ENCODE measurements at places on chromosomes 16 and 17. TPM values are rescaled to one million over a fixed set of nuclear protein-coding genes. Genes with fewer than 3 reads are reported as not detected.

TLCD2 gene
- polyA plus RNA-seq, result not detected

MATCAP1 gene
- polyA plus RNA-seq, result 0.40 TPM

GSE1 gene
- 5.8 TPM for polyA plus RNA-seq

STH gene
- not detected for polyA plus RNA-seq

EPN3 gene
- polyA plus RNA-seq, result not detected

KRT15 gene
- not detected for polyA plus RNA-seq

CRYBA1 gene
- polyA plus RNA-seq, result not detected

- peaks cover 5% of the 10 kb centered on the region for H3K36me3 ChIP-seq
- no peaks in the 10 kb centered on the region for H3K27me3 ChIP-seq
- DNase-seq, result no peak
- H3K27ac ChIP-seq, result no peak overlapping the region
Observed at GRCh38 chr17:73437826-73438225, 126.0 kb upstream of the CDC42EP4 start.

DNA sequence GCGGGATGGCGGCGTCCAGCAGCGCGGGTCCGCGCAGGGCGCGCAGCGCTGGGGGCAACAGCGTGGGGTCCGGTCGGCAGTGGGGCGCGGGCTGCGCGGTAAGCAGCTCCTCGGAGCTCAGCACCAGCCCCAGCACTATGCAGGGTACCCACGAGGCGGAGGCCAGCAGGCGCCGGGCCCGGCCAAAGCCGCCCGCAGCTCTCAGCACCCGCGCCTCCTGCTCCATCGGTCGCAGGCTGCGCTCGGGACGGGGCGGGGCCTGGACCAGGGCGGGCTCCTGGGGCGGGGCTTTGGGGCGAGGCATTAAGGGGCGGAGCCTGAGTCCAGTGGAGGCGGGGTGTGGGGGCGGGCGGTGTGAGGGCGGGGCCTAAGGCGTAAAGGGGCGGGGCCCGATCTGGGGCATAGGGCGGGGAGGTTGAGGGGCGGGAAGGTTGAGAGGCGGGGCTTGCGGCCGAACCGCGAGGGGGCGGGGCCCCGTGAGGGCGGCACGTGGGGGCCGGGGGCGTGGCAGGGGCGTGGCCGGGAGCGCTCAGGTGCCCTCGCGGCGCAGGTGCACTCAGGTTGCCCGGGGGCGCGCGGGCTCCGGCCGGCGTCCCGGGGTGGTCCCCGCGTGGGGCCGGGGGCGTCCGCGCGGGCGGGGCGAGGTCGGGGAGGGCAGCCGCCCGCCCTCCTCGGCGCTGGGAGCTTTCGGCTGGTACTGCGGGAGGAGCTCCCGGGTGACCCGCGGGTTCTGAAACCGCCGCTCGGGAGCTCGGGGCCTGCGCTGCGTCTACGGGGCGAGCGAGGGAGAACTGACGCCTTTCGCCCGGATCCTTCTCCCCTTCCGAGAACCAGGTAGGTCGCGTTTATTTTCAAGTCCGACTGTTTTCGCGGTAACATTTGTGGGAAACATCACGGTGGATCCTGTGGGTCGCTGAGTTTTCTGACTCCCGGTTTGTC lies 1.4 kb upstream of the SLC22A31 start:
- H3K36me3 ChIP-seq, result peaks cover 8% of the 10 kb centered on the region
- peaks cover 35% of the 10 kb centered on the region for H3K27me3 ChIP-seq

DNA sequence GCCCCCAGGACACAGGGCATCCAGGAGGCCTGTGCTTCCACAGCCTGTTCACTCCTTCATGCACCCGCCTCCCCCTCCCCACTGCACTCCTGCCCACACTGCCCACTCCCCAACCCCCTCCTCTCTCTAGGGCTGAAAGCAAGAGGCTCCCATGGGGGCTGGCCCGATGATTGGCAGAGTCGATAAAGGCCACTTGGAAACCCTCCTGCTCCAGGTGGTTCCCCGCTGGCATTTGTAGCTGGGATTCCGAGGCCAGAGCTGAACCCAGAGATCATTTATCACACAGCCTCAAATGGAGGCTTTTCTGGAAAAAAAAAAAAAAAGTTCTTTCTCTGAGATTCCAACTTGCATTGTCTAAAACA lies 74.1 kb downstream of the SREBF1 start:
- DNase-seq, result no peak
- no peak overlapping the region for H3K4me3 ChIP-seq
- peaks cover 68% of the 10 kb centered on the region for H3K4me1 ChIP-seq
- H3K27ac ChIP-seq, result no peak overlapping the region
- H3K27me3 ChIP-seq, result no peaks in the 10 kb centered on the region
- H3K36me3 ChIP-seq, result no peaks in the 10 kb centered on the region

GRCh38 chr16:23509441-23509754 lies 896 bp downstream of the GGA2 start:
- no peak for DNase-seq
- H3K4me3 ChIP-seq, result peak overlapping the region; percentile 93
- peaks cover 57% of the 10 kb centered on the region for H3K4me1 ChIP-seq
- peak overlapping the region; percentile 98 for H3K27ac ChIP-seq

GRCh38 chr16:24634919-24635318 lies 94.5 kb upstream of the TNRC6A start:
- H3K4me3 ChIP-seq, result no peak overlapping the region
- DNase-seq, result no peak
- no peaks in the 10 kb centered on the region for H3K4me1 ChIP-seq
- no peak overlapping the region for H3K27ac ChIP-seq
- no peaks in the 10 kb centered on the region for H3K36me3 ChIP-seq

GRCh38 chr16:12170103-12171040 lies 193.8 kb downstream of the SNX29 start:
- H3K36me3 ChIP-seq, result peaks cover 22% of the 10 kb centered on the region
- no peak for DNase-seq
- no peaks in the 10 kb centered on the region for H3K27me3 ChIP-seq
- no peak overlapping the region for H3K4me3 ChIP-seq
- H3K27ac ChIP-seq, result peak overlapping the region; percentile 78

DNA sequence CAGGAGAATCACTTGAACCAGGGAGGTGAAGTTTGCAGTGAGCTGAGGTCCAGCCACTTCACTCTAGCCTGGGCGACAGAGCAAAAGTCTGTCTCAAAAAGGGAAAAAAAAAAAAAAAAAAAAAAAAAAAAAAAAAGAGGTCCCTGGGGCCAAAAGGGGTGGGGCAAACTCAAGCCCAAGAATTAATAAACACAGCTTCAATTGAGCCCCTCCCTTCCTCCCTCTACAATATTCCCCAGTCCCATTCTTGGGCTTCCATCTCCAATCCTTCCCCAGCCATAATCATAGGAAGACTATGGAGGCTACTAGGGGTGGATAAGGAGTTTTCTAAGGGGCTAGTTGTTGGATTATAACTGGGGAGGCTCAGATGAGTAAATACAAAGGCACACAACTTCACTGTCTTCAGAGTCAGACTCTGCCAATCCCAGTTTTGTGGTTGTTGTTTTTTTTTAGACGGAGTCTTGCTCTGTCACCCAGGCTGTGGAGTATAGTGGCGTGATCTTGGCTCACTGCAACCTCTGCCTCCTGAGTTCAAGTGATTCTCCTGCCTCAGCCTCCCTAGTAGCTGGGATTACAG lies 9.5 kb downstream of the CAVIN1 start:
- no peak overlapping the region for H3K4me3 ChIP-seq
- DNase-seq, result no peak
- H3K36me3 ChIP-seq, result no peaks in the 10 kb centered on the region
- no peak overlapping the region for H3K27ac ChIP-seq
- H3K27me3 ChIP-seq, result no peaks in the 10 kb centered on the region
- H3K4me1 ChIP-seq, result peaks cover 22% of the 10 kb centered on the region

DNA sequence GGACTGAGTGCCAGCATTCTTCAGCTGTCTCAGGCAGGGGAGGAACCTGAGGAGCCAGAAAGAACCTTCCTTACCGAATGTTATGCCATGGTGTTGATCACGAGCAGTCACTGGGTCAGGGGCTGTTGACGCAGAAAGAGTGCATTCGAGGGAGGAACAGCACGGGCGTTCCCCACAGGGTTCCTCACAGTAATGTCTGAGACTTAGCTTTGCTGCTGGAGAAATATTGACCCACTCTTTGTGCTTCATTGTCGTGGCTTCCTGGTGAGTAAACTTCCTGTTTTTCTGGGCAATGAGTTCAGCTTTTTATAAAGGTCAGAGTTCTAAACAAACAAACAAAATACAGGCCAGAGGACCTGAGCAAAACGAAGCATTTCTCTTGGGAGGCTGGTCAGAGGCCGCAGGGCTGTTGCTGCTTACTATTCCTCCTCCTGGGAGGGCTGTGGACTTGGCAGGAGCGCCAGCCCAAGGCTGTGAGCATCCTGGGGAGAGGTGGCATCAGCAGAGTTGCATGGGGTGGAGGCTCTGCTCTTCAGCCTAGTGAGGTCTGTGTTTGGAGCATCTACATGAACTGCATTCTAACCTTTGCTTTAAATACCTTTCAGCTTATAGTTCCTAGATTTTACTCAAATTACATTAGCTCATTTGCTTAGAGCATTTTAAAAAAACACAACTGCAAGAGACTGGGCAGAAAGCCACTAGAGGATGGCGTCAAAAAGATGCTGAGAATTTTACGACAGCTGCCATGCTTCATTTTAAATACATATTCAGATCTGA lies 143.1 kb upstream of the CACNG5 start:
- peaks cover 1% of the 10 kb centered on the region for H3K36me3 ChIP-seq
- H3K27ac ChIP-seq, result no peak overlapping the region
- no peaks in the 10 kb centered on the region for H3K4me1 ChIP-seq
- peaks cover 10% of the 10 kb centered on the region for H3K27me3 ChIP-seq
- no peak overlapping the region for H3K4me3 ChIP-seq

- peaks cover 13% of the 10 kb centered on the region for H3K36me3 ChIP-seq
- no peak for DNase-seq
- no peaks in the 10 kb centered on the region for H3K27me3 ChIP-seq
- H3K27ac ChIP-seq, result no peak overlapping the region
Observed at GRCh38 chr16:53465606-53466280, 31.5 kb downstream of the RBL2 start.

- H3K4me1 ChIP-seq, result no peaks in the 10 kb centered on the region
- peaks cover 6% of the 10 kb centered on the region for H3K27me3 ChIP-seq
- H3K36me3 ChIP-seq, result no peaks in the 10 kb centered on the region
- DNase-seq, result no peak
- H3K27ac ChIP-seq, result no peak overlapping the region
Observed at GRCh38 chr17:72382971-72383722, 262.3 kb downstream of the SOX9 start.

- no peaks in the 10 kb centered on the region for H3K36me3 ChIP-seq
- H3K4me3 ChIP-seq, result no peak overlapping the region
- no peak for DNase-seq
- H3K4me1 ChIP-seq, result peaks cover 5% of the 10 kb centered on the region
- no peak overlapping the region for H3K27ac ChIP-seq
- H3K27me3 ChIP-seq, result no peaks in the 10 kb centered on the region
Observed at GRCh38 chr17:58614859-58615459, 76.9 kb downstream of the TEX14 start.

- no peak overlapping the region for H3K27ac ChIP-seq
- DNase-seq, result no peak
- H3K36me3 ChIP-seq, result no peaks in the 10 kb centered on the region
- no peaks in the 10 kb centered on the region for H3K4me1 ChIP-seq
- peaks cover 12% of the 10 kb centered on the region for H3K27me3 ChIP-seq
- no peak overlapping the region for H3K4me3 ChIP-seq
Observed at GRCh38 chr16:29011112-29011511, 26.3 kb downstream of the LAT start.

- no peaks in the 10 kb centered on the region for H3K36me3 ChIP-seq
- H3K27ac ChIP-seq, result no peak overlapping the region
- no peaks in the 10 kb centered on the region for H3K27me3 ChIP-seq
- no peak overlapping the region for H3K4me3 ChIP-seq
- H3K4me1 ChIP-seq, result no peaks in the 10 kb centered on the region
Observed at GRCh38 chr17:82012261-82012639, 10.4 kb downstream of the CENPX start.

- peak; percentile 80 for DNase-seq
- H3K4me3 ChIP-seq, result peak overlapping the region; percentile 60
- no peaks in the 10 kb centered on the region for H3K36me3 ChIP-seq
- H3K27me3 ChIP-seq, result no peaks in the 10 kb centered on the region
- H3K27ac ChIP-seq, result peak overlapping the region; percentile 98
- peaks cover 27% of the 10 kb centered on the region for H3K4me1 ChIP-seq
Observed at GRCh38 chr17:10156948-10157607, 41.3 kb downstream of the GAS7 start.

DNA sequence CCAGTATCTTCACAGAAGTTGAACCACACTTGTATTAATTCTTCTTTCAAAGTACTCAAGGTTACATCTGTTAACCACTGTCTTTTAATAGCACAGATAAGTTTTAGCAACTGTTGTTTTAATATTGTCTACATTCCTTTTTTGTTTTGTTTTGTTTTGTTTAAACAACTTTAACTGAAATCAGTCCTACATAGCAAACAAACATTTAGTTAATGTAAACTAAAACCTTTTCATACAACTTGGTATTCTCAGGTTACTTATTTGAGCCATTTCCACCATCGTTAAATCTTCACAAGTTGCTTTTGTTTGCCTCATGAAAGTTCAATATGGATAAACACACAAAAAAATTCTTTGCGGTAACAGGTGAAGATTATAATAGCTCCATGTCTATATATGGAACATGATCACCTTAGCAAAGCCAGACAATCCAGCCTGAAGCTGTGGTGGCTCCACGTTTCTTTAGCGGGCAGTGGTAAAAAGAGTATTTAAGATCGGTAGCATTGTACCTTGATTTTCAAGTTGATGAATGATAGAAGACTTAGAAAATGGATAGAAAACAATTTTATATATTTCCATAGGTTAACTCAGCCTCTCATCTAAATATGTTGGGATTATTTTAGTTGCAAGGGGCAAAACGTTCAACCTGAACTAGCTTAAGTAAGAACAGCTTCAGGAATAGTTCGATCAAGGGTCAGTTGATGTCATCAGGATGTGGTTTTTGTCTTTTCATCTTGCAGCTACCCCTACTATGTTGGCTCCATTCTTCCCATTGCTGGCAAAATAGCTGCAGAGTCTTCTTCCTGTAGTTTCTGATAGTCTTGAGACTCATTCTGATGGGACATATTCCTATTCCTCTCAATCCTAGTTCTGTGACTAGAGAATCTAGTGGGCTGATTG lies 182.8 kb downstream of the FTO start:
- no peak for DNase-seq
- H3K4me1 ChIP-seq, result no peaks in the 10 kb centered on the region

- no peaks in the 10 kb centered on the region for H3K36me3 ChIP-seq
- peaks cover 88% of the 10 kb centered on the region for H3K4me1 ChIP-seq
- DNase-seq, result no peak
- H3K27me3 ChIP-seq, result no peaks in the 10 kb centered on the region
- no peak overlapping the region for H3K4me3 ChIP-seq
- H3K27ac ChIP-seq, result peak overlapping the region; percentile 100
Observed at GRCh38 chr17:7839876-7840261, 5.9 kb downstream of the KDM6B start.

- H3K27me3 ChIP-seq, result peaks cover 13% of the 10 kb centered on the region
- H3K27ac ChIP-seq, result no peak overlapping the region
- peaks cover 34% of the 10 kb centered on the region for H3K4me1 ChIP-seq
- no peak for DNase-seq
- peak overlapping the region; percentile 49 for H3K4me3 ChIP-seq
Observed at GRCh38 chr17:77312786-77313599, 172.2 kb downstream of the SEC14L1 start.

All from naive B cell (primary cell).